Activated CD8-positive, alpha-beta memory T cell treated with anti-CD3 and anti-CD28 coated beads for 4 hours (primary cell): ENCODE measurements at places on chromosomes 4 and X.

DNA sequence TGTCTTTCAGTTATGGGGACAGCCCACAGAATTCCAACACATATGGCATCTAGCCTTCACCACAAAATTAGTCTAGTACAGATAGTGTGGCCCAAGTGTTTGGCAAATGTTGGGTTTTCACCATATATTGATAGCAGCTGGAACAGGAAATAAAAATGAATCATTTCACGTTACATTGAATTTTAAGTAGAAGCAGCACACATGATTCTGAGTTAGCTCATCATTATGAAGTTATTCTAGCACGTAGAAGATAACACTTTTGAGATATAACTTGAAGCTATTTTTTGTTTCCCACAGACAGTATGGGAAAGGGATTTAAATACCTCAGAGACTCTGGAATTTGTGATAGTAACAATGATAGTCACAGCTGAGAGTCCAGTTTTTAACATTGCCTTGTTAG is 118.7 kb downstream of the FAT4 start:
- DNase-seq: no peak

DNA sequence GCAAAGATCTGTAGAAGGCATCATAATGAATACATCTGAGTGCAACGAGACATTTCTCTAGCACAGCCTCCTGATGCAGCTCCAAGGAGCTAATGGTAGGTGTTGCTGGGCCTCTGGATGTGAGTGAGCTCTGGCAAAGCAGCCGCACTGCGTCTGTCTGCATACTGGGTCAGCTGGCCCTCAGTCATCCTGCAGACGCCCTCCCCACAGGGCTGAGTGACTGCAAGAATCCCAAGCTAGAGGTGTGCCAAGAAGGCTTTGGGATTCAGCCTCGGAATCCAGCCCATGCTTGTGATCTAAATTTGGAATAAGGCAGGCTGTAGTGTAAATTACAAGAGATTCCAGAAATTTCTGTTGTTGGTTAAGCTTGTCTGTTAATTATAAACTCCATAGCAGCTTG is 18.5 kb downstream of the HERC3 start:
- DNase-seq: no peak

- peak; percentile 50 for DNase-seq
Observed at GRCh38 chrX:56563231-56564161, at the start of gene UBQLN2. Gene UBQLN2 (plus strand): TSS chrX:56563627. CDS start chrX:56563874, 247 bp downstream.

- no peak for DNase-seq
Observed at GRCh38 chr4:15396157-15396800, 31.6 kb upstream of the C1QTNF7 start.
